Glomerular endothelial cell (primary cell): ENCODE measurements at places on chromosomes 12 and 14.

DNA sequence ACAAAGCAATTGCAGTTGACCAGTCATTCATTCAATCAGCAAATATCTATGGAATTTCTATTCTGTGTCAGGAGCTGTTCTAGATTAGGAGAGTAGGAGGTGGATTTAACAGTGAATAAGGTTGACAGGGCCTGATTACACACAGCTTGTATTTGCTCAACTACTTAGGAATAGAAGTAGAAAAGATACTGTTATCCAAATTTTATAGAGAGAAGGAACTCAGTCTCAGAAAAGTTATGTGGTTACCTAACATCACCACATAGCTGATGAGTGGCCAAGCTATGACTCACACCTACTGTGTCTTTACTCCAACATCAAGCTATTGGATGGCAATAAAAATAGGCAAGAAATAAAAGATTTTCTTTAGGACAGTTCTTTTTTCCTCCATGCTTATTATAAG, 374.8 kb downstream of the RMST start:
- no peak for DNase-seq

- peak; percentile 51 for DNase-seq
These were observed 162.6 kb downstream of the MYRFL start for GRCh38 chr12:69987579-69988091.

DNA sequence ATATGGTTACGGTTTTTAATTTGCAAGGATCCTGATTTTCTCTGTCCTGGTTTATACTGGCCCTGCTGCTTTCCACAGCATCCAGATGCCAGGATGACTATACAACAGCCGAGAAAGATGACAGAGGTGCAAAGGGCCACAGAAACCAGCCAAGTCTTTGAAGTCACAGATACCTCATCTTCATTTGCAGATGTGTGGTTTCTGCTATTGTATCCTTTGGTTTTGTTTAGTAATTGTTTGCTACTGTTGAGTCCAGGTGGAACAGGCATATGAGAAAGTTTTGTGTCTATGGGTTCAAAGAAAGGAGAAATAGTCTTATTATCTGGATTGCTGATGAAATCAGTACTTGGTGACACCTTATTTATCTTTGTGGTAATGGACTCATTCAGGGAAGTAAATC, 17.3 kb upstream of the KLHL42 start:
- DNase-seq: no peak

GRCh38 chr14:67935371-67935770, 115.8 kb downstream of the RAD51B start:
- DNase-seq: no peak

DNA sequence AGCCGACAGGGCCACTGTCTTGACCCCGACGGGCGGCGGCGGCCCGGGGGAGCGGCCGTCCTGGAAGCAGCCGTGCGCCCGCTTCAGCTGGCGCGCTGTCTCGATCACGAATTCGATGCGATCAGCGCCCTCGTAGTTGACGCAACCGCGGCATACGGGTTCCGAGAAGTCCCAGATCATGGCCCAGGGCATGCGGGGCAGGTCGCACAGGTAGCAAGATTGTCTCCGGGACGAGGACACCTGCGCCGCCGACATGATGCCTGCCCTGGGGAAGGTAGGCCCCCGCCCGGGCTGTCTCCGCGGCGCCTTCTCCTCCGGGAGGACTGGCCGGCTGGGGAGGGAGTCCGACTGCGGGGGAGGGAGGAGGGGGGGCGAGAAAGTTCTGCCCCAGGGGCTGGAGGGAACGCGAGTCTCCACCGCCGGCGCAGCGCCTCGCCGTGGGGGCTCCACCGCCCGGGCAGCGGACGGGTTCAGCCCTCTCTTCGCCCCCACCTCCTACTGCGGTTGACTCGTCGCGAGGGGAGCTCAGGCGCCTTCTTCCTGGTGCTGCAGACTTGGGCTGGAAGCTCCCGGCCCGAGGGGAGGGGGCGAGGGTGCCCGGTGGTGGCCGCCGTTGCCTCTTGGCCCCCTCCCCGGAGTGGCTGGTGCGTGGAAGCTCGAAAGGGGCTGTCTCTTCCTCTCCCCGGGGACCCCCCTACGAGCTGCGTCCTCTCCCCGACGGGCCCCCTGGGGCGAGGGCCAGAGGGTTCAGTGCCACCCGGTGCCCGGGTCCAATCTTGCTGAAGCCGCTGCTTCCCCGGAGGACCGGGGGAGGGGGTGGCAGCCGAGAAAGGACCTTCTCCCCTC, 747 bp downstream of the IRF2BPL start:
- DNase-seq: no peak

- no peak for DNase-seq
These were observed 9.6 kb upstream of the FOXG1 start for GRCh38 chr14:28756884-28757570.

DNA sequence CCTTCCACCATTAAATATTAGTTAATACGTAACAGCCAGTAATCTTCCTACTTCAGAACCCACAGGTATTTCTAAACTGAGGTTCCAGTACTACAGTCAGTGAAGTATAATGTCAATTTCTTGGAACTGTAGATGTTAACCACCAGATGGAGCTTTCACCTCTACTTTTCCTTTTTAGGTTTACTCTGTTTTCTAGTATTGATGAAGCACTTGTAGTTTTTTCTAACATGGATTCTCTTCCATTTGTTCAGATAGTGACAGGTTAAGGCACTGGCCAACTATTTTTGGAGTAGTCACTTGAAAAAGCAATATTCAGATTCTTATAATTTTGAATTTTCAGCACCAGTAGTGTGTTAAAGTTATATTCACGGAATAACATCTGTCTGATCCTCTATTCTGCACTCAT, 4.6 kb upstream of the SEC23A start:
- DNase-seq: peak; percentile 20

- DNase-seq: no peak
These were observed 58.7 kb downstream of the ITPK1 start for GRCh38 chr14:93056840-93057585.

GRCh38 chr14:79514700-79515099, 696.6 kb downstream of the DIO2 start:
- no peak for DNase-seq

- DNase-seq: no peak
These were observed 6.1 kb downstream of the DHRS1 start for GRCh38 chr14:24293525-24293924.

GRCh38 chr14:58082011-58082410, 70.0 kb downstream of the ARMH4 start:
- DNase-seq: no peak

- DNase-seq: no peak
These were observed 48.0 kb upstream of the TRAF3 start for GRCh38 chr14:102729268-102729667.

DNA sequence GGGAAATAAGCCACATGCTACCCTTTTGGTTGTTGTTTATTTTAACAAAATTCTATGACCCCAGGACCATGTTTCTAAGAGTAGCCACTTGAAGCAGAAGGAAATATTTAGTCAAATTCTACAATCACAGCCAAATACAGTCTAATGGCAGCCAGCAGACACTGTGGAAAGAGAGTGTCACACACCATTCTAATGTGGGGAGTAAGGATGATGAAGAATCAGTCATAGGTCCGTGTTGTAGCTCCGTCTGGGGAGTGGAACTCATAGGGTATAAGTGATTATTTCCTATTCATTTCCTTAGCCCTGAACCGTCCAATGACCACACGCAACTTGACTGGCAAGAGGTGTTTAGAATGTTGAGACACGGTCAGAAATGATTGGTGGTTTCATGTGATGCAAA, 461.2 kb downstream of the DPF3 start:
- no peak for DNase-seq
